ENCODE measurements at places on chromosomes 3 and 15.

DNA sequence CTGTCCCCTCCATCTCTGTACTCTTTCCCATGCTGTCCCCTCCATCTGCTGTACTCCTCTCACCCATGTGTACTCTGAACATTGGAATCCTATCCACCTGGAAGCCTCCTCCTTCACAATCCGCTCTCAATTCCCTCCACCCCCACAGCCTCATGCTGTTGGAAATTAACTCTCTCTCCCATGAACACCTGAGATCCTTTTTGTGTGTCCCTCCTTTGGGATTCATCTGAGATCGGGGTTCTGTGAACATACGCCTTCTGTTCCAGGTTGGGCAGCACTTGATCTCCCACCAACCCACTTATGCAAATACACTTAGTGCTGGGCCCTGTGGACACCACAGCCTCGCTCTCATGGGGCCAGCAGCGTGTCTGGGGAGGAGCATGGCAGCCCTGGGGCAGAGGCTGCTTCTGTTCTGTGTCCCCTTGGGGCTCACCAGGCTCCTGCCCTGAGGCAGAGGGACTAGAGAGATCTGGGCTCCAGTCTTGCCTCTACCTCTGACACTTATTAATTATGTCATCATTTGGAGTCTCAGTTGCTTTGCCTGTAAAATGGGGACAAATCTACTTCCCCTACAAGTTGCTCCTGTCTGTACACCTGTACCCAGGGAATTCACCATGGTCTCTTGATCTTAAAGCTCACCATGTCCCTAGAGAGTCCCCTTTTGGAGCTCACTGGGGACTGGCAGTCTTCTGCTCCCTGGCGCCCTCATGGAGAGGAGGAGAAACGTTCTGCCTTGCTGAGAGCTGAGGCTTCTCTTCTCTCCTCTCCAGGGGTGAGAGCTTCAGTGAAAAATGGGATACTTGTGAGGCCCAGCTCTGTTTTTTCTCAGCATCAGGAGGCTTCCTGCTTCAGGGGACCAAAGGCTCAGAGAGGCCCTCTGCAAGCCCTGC is 42.7 kb downstream of the ITGA11 start:
- DNase-seq = no peak

DNA sequence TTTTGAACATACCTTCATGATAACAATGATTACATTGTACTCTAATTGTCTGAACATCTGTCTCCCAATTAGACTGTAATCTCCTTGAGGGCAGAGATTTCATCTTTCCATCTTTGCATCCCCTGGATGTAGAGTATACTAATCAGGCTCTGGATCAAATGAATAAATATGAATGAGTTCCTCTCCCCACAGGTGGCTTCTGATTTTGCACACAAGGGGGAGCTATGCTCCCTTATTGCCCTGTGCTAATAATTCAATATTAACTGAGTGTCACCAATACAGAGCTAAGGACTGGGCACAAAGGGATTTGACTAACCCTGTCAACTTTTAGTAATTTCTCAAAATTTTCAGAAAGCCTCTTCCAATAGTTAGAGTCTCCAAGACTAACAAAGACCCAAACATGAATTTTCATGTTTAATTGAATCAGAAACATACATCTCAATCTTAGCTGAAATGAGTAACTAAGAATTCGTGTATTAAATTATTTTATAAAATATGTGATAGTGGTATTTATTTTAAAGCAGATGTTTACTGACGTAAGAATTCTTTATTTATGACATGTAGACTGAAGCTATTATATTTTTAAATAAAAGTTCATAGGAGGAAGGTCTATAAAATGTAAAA is 3.0 kb downstream of the DUOXA1 start:
- DNase-seq = no peak

DNA sequence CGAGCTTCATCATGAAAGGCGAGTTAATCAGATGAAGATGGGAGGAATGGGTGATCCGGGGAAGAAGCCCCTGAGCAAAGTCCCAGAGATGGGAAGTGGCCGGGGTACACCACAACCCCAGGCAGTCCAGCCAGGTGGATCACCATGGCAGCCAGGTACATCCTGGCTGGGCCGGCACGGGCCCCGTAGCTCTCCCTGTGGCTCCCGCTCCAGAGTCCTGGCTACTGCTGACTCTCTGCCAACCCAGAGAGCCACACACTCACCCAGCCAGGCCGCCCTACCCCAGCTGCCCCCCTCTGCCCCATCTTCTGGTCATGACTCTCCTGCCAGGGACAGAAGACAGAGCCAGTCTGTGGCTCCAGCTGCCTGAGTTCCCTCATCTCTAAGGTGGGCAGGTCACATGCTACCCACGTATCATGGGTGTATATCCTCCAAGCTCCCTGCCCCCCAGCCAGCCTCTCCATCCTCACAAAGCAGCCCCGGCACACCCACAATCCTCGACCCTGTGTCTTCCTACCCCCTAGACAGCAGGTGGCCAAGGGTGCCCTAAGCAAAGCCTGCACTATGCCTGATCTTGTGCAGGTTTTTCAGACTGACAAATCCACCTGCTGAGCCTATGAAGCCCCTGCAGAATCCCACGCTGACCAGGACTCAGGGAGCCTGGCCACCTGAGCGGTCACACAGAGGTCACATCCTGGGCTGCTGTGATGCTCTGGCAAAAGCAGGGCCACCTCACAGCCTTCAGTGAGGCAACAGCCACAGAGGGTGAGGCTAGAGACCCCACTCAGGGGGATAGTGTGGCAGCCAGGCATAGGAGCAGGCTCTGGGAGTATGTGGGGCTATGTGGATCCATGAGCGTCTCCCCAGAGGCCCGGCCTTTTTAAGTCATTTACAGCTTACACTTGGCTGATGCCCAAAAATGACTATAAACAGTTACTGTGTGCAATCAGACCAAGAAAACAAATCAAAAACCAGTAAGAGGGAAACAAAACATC is 13.2 kb downstream of the XXYLT1 start:
- DNase-seq = no peak

GRCh38 chr15:71588746-71589145 is 221.6 kb upstream of the NR2E3 start:
- no peak for DNase-seq

DNA sequence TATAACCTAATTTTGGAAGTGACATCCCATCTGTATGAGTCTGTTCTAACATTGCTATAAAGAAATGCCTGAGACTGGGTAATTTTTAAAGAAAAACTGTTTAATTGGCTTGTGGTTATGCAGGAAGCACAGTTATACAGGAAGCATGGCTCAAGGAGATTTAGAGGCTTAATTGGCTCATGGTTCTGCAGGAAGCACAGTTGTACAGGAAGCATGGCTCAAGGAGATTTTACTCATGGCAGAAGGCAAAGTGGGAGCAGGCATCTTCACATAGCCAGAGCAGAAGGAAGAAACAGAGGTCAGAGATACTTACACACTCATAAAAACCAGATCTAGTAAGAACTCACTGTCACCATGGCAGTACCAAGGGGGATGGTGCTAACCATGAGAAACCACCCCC is 193.1 kb upstream of the ADAMTS9 start:
- no peak for DNase-seq

DNA sequence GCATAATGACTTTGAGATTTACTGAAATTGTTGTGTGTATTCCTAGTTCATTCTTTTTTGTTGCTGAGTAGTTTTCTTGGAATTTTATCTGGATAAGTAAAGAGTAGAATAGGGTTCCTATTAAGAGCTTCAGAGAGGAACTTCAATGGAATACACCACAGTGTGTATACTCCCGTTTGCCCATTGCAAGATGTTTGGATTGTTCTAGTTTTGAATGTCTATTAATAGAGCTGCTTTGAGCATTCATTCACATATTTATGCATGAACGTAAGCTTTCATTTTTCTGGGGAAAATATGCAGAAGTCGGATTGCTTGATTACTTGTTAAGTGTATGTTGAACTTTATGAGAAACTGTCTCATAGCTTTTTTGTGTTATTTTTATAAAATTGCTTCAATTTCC is 580.5 kb downstream of the OTOL1 start:
- no peak for DNase-seq

- no peak for DNase-seq
These were observed 59.2 kb downstream of the RSRC1 start for GRCh38 chr3:158169091-158169491.

- no peak for DNase-seq
These were observed 72.8 kb upstream of the RARB start for GRCh38 chr3:25355034-25355885.

- no peak for DNase-seq
These were observed 2.3 kb downstream of the GRIP2 start for GRCh38 chr3:14537590-14538450.

GRCh38 chr15:99703603-99704443 is 29.4 kb downstream of the LYSMD4 start:
- no peak for DNase-seq

DNA sequence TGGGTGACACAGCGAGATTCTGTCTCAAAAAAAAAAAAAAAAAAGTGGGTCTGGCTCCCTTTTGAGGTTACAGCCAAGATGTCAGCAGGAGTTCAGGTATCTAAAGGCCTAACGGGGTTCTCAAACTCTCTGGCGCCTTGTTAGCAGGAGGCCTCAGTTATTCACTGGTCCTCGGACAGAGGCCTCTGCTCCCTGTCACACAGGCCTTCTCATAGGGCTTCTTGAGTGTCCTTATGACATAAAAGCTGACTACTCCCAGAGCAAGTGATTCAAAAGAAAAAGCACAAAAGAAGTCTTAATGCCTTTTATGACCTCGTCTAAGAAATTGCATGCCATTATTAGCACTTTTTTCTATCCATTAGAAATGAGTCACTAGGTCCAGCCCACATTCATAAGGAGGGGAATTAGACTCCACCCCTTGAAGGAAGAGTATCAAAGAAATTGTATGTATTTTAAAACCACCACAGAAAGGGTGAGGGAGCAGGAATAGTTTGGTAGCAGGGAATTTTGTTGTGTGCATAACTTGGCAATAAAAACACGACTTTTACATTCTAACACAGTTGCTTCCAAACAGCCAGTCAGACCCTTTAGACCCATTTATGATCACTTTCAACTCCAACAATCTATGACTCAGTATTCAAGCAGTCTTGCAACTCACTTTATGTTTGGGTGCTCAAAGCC is 90.3 kb downstream of the MEX3B start:
- DNase-seq = no peak

GRCh38 chr3:11076711-11077110 is 77.6 kb upstream of the HRH1 start:
- no peak for DNase-seq

DNA sequence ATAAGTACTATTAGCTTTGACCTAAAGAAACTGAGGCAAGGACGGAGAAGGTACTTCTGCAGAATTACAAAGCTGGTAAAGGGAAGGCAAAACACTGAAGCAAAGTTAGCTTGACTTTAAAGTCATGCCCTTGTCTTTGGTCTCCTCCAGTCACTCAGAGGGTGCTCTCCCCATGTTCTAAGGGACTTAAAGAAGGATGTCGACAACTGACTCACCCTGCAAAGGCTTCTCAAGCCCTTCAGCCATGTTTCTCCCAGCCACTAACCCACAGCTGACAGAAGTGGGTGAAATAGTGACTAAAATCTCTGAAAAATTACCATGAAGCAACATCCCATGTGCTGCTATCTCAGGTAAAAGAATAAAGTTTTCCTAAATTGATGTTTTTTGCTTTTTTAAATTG is 46.4 kb downstream of the SUCLG2 start:
- DNase-seq = no peak

DNA sequence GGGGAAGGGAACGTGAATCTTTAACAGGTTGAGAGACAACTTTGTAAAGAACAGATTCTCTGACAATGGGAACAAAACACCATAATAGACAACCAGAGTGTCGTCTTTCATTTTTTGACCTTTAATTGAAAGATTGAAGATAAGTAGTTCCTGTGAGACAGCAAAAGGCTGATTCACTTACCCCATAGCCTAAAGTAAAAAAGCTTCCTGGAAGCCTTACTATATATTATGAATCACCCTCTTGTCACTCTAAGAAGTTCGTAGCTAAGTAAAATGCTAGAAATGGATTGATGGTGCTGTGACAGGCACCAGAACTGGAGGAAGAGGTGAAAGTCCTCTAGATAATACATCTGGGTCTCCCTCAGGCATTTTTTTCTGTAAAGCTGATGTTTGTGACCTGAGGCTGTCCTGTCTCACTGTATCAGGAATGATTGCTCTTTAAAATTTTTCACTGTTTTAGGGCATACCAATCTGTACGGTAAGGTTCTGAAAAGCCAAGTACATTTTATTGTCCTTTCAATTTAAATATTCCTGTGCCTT is 824.6 kb upstream of the SEMA6D start:
- DNase-seq = no peak

GRCh38 chr3:180420804-180421203 is 181.2 kb upstream of the TTC14 start:
- DNase-seq = no peak

- DNase-seq = no peak
These were observed 278.7 kb downstream of the NEK10 start for GRCh38 chr3:27090275-27091041.

- DNase-seq = no peak
These were observed 151.2 kb downstream of the EBLN2 start for GRCh38 chr3:73212683-73213082.

DNA sequence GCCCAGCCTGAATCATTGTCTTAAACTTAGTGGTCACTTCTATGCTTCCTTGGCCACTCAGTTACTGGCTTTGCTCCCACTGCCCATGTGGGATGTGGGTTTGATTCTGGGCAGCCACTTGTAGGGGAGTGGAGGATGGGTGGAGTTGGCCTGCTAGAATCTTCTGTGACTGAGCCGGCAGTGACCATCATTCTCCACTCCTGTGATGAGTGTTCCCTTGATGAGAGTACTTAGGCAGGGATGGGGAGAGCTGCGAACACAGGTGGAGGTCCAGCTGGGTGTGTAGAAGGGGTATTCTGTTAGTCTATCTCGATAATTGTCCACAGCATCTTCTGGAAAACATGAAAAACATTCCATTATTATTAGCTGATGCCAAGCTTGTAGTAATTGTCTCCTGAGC is 8.0 kb downstream of the TM6SF1 start:
- no peak for DNase-seq

DNA sequence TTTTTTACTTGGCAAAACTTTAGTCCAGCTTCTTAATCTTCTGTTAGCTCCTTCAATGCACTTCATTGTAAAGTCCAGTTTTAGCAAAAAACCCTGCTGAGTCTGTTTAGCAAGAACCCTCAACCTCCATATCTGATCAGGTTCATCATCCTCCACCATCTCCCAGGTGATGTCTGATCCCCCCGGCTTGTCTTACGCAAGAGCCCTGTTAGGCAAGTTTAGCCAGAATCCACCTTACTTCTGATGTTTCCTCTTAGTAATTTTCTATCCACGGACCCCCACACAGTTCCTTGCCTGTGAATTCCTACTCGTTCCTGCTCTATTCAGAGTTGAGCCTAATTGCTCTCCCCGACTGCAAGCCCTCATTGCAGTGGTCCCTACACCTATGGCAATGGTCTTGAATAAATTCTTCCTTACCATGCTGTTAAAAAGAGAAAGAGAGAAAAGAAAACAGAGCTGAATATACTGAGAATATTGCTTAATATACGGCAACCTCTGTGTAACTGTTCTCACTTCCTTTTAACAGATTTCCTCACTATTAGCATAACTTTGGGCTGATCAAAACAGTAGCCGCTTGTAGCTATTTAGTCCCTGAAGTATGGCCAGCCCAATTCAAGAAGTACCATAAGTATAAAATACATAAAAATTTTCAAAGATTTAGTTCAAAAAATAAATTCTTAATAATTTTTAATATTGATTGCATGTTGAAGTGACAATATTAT is 78.7 kb upstream of the MME start:
- DNase-seq = no peak

- DNase-seq = peak; percentile 78
These were observed 35.2 kb downstream of the MGLL start for GRCh38 chr3:127787071-127787490.

Data from femur (tissue), 1 donor.